Vagina (tissue), 2 donors: ENCODE measurements at places on chromosomes 7 and 10.

DNA sequence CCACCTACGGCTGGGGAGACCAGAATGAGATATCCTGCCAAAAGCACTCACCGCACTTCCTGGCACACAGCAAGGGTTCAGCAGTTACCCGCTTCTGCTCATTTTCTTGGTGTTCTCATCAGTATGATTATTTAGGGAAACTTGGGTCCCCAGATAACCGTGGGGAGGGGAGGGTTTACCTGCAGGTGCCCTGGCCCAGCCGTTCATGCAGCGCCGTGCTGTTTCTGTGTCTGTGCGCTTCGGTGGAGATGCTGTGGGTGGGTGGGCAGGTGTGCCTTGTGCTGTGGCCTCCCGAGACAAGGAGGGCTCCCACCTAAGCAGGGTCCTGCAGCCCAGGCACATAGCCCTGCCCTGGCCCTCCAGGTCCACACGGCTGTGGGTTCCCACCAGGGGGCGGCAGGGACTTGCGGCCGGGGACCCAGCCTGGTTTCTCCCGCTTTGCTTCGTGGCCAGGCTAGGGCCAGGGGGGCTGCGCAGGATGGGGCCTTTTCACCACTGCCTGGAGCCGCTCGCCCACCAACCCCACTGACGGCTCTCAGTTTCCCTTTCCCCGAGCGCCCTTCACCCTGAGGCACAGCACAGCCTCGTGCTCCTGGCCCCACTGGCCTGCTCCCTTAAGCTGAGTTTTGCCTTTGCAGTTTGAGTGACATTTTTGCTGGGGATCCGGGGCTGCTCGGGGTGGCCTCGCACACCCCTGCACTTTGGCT is 78.5 kb downstream of the LHPP start:
- no peaks in the 10 kb centered on the region for H3K36me3 ChIP-seq
- H3K27ac ChIP-seq, result no peak overlapping the region
- H3K4me3 ChIP-seq, result no peak overlapping the region
- DNase-seq, result no peak
- peaks cover 11% of the 10 kb centered on the region for H3K4me1 ChIP-seq
- H3K27me3 ChIP-seq, result no peaks in the 10 kb centered on the region

DNA sequence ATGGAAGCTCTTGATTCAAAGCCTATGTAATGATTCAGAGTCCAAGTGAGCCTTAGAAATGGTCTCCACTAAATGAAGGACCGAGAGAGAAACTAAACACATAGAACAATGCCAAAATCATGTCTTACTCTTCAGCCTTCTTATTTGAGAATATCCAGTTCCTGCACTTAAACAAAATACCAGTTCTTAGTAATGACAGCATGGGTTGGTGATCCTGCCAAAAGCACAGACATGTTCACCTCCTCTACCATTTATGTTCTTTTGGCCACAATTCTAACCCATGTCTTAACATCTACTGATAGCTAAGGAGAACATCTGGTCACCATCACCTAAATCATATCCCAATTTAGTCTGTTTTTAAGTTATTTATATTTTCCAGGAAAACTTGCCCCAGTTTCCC is 239.6 kb upstream of the PTN start:
- no peaks in the 10 kb centered on the region for H3K36me3 ChIP-seq
- no peak overlapping the region for H3K27ac ChIP-seq
- no peaks in the 10 kb centered on the region for H3K4me1 ChIP-seq
- no peak for DNase-seq
- no peak overlapping the region for H3K4me3 ChIP-seq

GRCh38 chr7:114539575-114539974 is 125.0 kb downstream of the FOXP2 start:
- no peaks in the 10 kb centered on the region for H3K27me3 ChIP-seq
- H3K36me3 ChIP-seq, result no peaks in the 10 kb centered on the region
- no peaks in the 10 kb centered on the region for H3K4me1 ChIP-seq
- no peak overlapping the region for H3K4me3 ChIP-seq
- no peak for DNase-seq

DNA sequence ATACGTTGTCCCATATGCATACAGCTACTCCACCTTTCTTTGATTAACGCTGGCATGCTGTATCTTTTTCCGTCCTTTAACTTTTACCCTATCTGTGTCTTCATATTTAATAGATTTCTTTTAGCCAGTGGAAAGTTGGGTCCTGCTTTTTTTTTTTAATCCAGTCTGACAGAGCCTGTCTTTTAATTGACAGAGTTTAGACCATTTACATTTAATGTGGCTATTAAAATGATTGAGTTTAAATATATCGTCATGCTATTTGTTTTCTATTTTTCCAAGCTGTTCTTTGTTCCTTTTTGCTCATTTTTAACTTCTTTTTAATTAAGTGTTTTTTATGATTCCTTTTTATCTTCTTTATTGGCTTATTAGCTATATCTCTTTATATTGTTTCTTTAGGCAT is 217.6 kb upstream of the NEBL start:
- no peak overlapping the region for H3K4me3 ChIP-seq
- no peaks in the 10 kb centered on the region for H3K4me1 ChIP-seq
- no peaks in the 10 kb centered on the region for H3K27me3 ChIP-seq
- H3K27ac ChIP-seq, result no peak overlapping the region
- H3K36me3 ChIP-seq, result no peaks in the 10 kb centered on the region

DNA sequence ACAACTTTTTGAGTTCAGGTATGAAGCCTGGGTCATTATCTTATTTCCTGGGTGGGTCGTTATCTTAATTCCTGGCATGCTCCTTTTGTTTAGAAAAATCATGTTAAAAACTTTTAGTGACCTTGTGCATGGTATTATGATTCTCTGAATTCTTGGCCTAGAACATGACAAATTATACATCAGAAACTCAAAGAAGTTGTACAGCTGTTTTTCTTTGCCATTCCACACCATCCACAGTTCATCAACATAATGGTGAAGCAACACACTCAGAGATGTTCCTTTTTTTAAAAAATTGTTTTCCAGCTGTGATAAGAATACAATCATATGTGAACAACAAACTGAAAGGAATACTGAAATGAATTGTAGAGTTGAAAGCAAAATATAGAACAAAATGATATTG is 149.2 kb upstream of the SEMA3D start:
- no peak overlapping the region for H3K4me3 ChIP-seq
- H3K27ac ChIP-seq, result no peak overlapping the region
- no peaks in the 10 kb centered on the region for H3K36me3 ChIP-seq
- no peak for DNase-seq
- H3K4me1 ChIP-seq, result no peaks in the 10 kb centered on the region

DNA sequence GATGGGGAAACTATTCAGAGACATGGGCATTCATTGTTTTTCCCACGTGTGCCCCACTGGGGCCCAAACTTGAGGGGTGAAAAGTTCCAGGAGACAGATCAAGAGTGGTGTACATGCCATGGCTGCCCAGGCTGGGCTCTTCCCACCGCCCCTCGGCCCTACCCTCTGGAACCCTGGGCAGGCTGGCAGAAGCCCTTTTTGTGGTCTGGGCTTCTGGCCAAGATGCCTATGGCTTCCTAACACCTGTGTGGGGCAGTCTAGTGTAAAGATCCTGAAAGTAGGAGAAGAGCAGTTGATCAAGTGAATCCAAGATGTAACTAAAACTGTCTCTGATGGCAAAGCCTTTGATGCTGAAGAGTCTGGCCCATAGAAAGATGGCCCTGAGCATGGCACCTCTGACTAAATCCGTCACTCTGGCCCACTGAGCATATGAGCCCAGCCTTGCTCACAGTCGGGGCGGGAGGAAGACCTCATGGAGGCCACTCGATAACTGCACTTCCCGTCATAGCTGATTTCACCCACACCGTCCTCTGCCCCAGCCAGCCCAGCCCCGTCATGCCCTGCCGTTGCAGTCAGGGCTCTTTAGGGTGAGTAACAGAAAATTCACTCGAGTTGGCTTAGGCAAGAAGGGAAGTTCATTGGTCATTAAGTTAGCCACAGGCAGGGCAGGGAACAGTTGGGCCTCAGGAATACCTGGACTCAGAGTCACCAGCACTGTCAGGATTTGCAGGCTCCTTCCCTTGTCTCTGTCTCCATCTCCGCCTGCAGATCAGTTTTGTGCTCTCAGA is 37.9 kb upstream of the MTPAP start:
- H3K36me3 ChIP-seq, result no peaks in the 10 kb centered on the region
- no peaks in the 10 kb centered on the region for H3K4me1 ChIP-seq
- no peak overlapping the region for H3K4me3 ChIP-seq
- no peak for DNase-seq
- H3K27me3 ChIP-seq, result no peaks in the 10 kb centered on the region

GRCh38 chr10:79322616-79323543 is 24.4 kb upstream of the PPIF start:
- peak overlapping the region; percentile 5 for H3K27ac ChIP-seq
- peaks cover 35% of the 10 kb centered on the region for H3K4me1 ChIP-seq
- no peak overlapping the region for H3K4me3 ChIP-seq
- no peaks in the 10 kb centered on the region for H3K36me3 ChIP-seq
- H3K27me3 ChIP-seq, result no peaks in the 10 kb centered on the region

DNA sequence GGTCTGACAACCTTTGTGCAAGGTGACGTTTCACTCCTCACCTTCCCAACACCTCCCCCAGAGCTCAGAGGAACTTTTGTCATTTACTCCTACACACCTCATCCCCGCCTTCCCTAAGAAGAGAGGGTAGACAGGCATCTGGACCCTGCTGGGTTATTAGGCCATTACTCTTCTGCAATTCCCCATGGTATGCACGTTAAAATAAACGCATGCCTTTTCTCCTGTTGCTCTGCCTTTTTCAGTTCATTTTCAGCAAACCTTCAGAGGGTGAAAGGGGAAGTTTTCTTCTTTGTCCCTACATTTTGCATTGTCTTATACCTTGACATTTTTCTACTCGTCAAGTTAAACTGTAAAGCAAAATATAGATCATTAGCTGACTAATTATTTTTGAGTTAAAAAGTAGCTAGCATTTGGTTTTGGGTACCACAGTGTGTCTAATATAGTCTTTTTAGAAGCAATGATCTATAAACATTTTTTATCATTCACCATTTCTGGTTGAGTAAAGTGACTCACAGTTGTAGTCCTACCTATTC is 10.5 kb upstream of the EDRF1 start:
- peaks cover 15% of the 10 kb centered on the region for H3K4me1 ChIP-seq
- no peaks in the 10 kb centered on the region for H3K36me3 ChIP-seq
- H3K4me3 ChIP-seq, result no peak overlapping the region
- no peak for DNase-seq
- H3K27me3 ChIP-seq, result no peaks in the 10 kb centered on the region
- H3K27ac ChIP-seq, result no peak overlapping the region

- no peaks in the 10 kb centered on the region for H3K27me3 ChIP-seq
- no peak overlapping the region for H3K4me3 ChIP-seq
- H3K4me1 ChIP-seq, result no peaks in the 10 kb centered on the region
- H3K27ac ChIP-seq, result no peak overlapping the region
- no peak for DNase-seq
- no peaks in the 10 kb centered on the region for H3K36me3 ChIP-seq
Observed at GRCh38 chr10:102327641-102328040, 67.9 kb upstream of the NFKB2 start.

GRCh38 chr7:42235741-42236161 is 1.3 kb downstream of the GLI3 start:
- peaks cover 74% of the 10 kb centered on the region for H3K4me1 ChIP-seq
- peak overlapping the region; percentile 96 for H3K27ac ChIP-seq
- no peak for DNase-seq
- no peaks in the 10 kb centered on the region for H3K36me3 ChIP-seq
- H3K4me3 ChIP-seq, result peak overlapping the region; percentile 93

DNA sequence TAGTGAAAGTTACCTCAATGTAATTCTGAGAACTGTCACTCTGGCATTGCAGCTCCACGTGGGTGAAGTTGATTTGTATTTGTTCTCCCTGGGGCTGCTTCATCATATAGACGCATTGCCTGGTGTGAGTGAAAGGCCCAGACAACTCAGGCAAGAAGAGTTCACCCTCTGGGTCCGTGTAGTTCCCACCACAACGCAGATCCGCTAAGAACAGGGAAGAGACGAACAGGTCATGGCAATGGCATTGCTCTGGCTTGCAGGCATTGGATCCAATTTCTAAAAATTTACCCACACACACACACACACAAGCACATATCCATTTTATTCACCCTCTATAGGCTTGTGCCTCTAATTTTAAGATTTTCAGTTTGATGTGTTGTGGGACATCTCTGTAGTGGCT is 45.4 kb downstream of the CUBN start:
- no peak for DNase-seq
- no peaks in the 10 kb centered on the region for H3K36me3 ChIP-seq
- H3K4me1 ChIP-seq, result peaks cover 10% of the 10 kb centered on the region

- no peaks in the 10 kb centered on the region for H3K36me3 ChIP-seq
- peak overlapping the region; percentile 88 for H3K4me3 ChIP-seq
- DNase-seq, result no peak
- peak overlapping the region; percentile 71 for H3K27ac ChIP-seq
Observed at GRCh38 chr7:24573554-24574338, 494 bp downstream of the PALS2 start.

DNA sequence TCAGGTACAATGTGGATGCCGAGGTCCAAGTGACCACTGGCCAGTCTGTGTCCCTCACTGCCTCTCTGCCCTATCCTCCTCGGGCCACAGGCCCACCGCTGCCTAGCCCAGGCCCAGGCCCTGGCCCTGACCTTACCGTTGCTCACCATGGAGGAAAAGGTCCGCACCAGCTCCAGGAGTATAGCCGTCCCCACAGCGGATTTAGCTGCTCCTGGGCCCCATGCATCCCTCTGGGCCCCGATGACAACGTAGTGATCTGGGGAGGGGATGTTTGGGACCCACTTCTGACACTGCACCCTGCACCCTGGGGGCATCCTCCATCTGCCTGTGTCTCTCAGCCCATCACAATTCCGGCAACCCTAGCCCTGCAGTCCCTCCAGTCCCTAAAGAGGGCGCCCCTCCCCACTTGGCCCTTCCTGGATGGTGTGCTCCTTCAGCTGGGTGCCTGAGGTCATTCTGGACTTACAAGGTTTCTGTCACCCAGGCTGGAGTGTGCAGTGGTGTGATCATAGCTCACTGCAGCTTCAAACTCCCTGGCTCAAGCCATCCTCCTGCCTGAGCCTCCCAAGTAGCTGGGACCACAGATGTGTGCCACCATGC is 12.1 kb downstream of the TFR2 start:
- no peak for DNase-seq
- H3K4me1 ChIP-seq, result peaks cover 26% of the 10 kb centered on the region
- no peaks in the 10 kb centered on the region for H3K36me3 ChIP-seq
- no peak overlapping the region for H3K4me3 ChIP-seq
- H3K27ac ChIP-seq, result no peak overlapping the region
- H3K27me3 ChIP-seq, result peaks cover 4% of the 10 kb centered on the region

- H3K27me3 ChIP-seq, result no peaks in the 10 kb centered on the region
- no peaks in the 10 kb centered on the region for H3K36me3 ChIP-seq
- H3K4me3 ChIP-seq, result no peak overlapping the region
Observed at GRCh38 chr7:46651070-46651469, 730.0 kb upstream of the IGFBP3 start.

DNA sequence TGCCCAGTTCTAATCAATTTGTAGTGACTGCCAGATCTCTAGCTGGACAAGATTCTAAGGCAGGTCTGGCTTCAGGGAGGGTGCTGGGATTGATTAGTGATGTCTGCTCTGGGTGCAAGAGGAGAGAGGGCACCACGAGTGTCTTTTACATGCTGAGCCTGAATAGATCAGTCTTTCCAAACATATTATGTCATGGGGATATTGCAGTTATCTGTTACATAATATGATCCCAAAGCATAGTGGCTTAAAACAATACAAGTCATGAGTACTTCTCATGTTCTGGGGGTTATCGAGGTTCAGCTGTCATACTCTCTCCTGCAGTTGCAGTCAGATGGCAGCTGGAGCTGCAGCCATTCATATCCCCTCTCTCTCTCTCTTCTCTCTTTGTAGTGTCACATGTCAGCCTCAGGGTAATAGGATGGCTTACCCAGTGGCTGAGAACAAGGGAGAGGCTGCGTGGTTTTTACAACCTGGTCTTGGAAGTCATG is 26.0 kb downstream of the SLC29A3 start:
- DNase-seq, result no peak
- H3K4me3 ChIP-seq, result no peak overlapping the region
- H3K27me3 ChIP-seq, result no peaks in the 10 kb centered on the region
- H3K4me1 ChIP-seq, result no peaks in the 10 kb centered on the region
- no peaks in the 10 kb centered on the region for H3K36me3 ChIP-seq

- H3K4me1 ChIP-seq, result no peaks in the 10 kb centered on the region
- no peak overlapping the region for H3K27ac ChIP-seq
Observed at GRCh38 chr10:121102706-121103105, 251.5 kb downstream of the WDR11 start.
